ENCODE measurements at places on chromosomes 12 and 14.
A peak's percentile ranks its signal among the peaks of the same experiment; 100 is the strongest.

DNA sequence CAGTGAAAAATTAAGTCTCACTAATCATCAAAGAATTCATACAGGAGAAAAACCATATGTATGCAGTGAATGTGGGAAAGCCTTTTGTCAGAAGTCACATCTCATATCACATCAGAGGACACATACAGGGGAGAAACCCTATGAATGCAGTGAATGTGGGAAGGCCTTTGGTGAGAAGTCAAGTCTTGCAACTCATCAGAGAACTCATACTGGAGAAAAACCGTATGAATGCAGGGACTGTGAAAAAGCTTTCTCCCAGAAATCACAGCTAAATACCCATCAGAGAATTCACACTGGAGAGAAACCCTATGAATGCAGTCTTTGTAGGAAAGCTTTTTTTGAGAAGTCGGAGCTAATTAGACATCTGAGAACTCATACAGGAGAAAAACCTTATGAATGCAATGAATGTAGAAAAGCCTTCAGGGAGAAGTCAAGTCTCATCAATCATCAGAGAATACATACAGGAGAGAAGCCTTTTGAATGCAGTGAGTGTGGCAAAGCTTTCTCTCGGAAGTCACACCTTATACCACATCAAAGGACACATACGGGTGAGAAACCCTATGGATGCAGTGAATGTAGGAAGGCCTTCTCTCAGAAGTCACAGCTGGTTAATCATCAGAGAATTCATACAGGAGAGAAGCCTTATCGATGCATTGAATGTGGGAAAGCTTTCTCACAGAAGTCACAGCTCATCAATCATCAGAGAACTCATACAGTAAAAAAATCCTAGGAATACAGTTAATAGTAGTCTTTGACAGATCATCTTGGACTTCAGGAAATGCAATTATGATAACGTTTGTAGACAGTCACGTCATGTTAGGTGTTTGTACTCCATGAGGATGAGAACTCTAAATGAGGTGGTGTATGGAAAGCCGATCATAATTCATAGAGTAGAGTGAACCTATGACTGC lies 21.1 kb downstream of the ZNF84 start:
- DNase-seq, result peak; percentile 31

GRCh38 chr14:36288496-36288895 lies 31.9 kb downstream of the MBIP start:
- no peak for DNase-seq

- DNase-seq, result no peak
Observed at GRCh38 chr14:73924337-73924736, 25.6 kb downstream of the FAM161B start.

DNA sequence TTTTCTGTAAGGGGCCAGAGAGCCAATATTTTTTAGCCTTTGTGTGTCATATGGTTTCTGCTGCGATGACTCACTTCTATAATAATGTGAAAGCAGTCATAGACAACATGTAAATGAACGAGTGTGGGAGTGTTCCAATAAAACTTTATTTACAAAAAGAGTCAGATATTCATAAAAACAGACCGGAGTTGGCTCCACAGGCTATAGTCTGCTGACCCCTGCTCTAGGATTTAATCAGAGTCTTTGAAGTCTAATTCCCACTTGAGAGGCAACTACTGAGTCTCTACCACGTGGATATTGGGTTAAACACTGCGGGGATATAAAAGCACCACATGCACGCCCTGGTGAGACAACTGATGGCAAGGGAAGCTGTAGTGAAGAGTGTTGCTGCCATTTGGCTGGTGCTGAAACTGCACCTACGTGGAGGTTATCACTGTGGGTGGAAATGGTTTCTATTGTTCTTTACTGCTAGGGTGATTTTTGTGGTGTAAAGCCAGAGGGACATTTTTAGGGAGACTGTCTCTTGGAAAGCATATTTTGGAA lies 3.6 kb upstream of the NINJ2 start:
- DNase-seq, result no peak

- peak; percentile 32 for DNase-seq
Observed at GRCh38 chr12:44380861-44381260, 495.3 kb downstream of the NELL2 start.

DNA sequence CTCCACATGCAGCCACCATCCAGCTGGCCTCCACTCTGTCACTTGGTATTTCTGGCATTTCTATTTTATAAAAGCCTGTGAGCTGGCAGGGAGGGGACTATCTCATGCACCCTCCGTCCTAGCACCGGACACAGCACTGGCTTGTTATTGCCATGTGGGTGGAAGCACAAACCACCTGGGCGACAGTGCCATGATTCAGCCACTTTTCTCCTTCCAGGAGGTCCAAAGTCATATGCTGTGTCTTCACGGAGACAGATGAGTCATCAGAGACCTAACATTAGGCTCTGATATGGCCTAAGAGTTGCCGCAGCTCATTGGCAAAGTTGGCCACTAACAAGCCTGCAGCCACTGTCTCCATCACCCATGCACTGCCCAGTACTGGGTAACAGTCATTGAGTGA lies 1123.0 kb downstream of the VRK1 start:
- DNase-seq, result no peak

DNA sequence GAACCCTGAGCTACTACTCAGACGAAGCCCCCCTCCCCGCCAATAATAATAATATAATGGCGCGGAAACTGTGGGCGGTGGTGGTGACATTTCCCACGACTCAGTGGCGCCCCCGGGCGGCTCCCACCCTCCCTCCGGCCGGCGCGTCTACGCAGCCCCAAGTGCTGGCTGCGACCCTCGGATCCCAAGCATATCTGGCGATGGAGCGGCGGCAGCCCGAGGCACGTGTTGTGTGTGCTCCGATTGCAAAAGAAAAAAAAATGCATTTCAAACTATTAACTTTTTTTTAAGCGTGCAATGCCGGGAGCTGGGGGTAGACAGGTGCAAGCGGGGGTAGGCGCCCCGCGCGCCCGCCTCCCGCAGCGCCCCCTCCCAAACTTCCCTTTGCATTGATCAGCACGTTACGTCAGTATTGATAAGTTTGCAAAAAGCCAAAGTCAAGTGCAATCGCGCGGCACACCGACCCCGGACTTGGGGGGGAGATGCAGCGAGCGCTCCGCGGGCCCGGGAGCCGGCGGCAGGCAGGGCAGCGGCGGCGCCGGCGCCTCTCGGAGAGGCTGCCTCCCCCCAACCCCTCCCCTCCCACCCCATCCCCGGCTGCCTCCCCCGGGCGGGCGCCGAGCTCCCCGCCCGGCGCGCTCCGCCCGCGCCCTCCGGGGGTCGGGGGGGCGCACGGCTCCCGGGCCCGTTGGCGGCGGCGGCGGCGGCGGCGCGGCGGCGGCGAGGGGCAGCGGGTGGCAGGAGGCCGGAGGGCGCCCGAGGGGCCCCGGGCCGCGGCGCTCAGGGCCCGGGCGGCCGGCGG lies 113.1 kb upstream of the MYL2 start:
- peak; percentile 83 for DNase-seq

DNA sequence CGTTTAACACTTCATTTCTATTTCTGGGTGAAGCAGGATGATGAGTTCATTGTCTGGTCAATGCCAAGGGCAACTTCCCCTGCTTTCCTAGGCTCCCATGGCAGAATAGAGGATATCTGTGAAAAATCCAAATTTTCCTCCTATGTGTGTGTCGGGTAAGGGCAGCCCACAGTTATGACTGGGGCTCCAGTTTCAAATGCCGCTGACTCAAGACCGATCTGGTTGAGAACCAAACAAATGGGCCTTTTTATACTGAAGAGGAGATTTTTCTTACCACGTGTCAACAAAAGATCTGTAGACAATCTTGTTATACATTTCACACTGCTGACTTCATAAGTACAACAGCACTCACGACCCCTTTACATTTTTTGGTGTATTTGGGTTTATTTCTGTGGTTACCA lies 120.8 kb downstream of the CHST11 start:
- no peak for DNase-seq

DNA sequence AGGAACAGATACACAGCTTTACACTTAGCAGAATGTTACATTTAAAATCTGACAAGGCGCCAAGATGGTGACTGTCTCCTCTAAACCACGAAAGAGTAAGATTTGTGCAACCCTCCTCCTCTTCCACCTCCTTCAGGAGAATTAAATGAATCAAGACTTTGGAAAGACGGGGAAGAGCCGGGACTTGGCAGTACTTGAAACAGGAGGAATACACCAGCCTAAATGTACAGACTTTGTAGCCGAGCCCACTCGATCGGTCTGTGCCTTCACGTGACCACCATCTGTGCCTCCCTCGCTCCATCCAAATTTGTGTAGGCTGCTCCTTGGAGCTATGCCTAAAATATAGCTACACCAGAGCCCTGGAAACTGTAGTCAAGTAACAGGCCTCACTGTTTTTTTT lies 38.3 kb downstream of the SSPN start:
- no peak for DNase-seq

DNA sequence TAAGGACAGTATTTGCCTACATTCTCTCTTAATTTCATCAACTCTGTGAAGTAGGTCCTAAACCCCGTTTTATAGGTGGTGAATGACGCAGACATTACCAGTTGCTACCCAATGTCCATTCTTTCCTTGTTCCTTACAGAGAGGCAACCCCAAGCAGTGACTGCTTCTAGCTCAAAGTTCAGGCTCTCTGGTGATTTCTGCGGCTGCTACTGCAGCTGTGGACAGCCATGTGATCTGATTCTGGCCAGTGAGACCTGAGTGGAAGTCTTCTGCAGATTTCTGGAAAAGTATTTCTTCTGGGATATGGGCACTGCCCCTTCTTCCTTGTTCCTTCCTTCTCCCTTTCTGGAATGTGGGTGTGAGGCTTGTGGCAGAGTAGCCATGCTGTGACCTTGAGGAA lies 82.9 kb downstream of the ARF6 start:
- no peak for DNase-seq
